ENCODE measurements at places on chromosomes 3 and 15.

DNA sequence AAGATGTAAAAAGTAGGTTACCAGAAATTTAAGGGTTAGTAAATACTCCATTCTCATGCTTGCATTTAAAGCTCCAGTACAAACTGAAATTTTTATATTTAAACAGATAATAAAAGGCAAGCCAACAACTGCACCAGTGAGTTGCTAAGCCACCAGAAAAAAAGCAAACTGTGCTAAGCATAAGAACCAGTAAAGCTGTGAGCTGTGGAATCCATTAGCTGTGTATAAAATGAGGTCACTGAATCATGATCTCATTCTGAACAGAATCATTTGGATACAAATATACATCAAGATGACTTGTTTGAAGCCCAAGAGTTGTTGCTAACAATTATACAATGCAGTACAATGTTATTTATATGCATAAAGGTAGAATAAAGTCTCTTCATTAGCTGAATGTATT is 1312.2 kb downstream of the SI start:
- no peak for DNase-seq

DNA sequence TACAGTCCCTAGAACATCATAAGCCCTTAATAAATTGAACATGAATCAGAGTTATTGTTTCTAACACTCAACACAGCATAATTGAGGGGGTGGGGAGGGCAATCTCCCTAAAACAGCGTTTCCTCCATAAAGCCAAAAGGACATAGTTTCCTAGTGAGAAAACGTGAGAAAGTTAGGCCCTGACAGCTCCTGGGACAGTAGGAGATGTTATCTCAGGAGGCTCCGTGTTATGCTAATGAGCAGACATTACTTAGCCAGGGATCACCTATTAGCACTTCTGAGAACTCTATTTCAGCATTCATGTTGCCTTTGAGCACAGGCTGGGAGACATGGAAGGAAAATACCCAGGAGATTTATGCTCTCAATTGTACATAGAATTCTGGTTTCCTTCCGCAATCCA is 229.1 kb upstream of the ADAMTS9 start:
- no peak for DNase-seq

- DNase-seq, result no peak
These were observed 96.1 kb upstream of the RASGRP1 start for GRCh38 chr15:38660738-38661137.

DNA sequence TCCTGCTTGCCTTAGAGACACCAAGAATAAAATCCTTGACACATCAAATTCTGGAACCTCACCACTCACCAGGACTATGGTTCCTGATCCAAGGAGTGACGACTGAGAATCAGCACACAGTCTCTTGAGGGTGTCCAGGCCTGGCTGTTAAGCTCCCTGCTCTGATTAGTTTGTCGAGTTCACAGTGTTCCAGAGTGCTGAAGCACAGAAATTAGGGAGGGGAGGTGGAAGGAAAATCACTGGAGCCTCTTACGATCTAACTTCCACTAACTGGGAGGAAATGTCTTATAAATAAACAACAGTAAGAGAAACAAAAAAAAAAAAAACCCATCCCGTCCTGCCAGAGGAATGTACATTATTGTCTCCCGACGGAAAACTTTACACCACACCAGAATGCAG is 330.2 kb downstream of the TIGIT start:
- no peak for DNase-seq

DNA sequence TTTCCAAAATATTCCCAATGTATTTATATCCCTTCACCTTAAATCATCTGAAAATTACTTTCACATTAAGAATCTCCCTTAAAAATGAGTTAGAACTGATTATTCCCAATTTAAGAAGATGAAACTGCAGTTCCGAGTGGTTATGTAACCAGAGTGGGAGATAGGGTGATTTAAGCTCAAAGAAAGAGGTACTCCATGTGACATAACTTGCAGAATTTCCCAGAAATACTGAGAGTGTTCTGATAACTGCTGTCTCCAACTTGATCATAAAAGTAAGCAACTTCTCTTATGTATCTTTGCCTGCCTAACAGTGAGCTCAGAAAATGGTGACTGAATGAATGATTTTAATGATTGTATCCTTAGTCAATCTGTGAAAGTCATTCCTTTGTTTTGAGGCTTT is 32.3 kb downstream of the ARRDC4 start:
- no peak for DNase-seq

- DNase-seq, result no peak
These were observed 57.2 kb upstream of the USP3 start for GRCh38 chr15:63447017-63447676.

DNA sequence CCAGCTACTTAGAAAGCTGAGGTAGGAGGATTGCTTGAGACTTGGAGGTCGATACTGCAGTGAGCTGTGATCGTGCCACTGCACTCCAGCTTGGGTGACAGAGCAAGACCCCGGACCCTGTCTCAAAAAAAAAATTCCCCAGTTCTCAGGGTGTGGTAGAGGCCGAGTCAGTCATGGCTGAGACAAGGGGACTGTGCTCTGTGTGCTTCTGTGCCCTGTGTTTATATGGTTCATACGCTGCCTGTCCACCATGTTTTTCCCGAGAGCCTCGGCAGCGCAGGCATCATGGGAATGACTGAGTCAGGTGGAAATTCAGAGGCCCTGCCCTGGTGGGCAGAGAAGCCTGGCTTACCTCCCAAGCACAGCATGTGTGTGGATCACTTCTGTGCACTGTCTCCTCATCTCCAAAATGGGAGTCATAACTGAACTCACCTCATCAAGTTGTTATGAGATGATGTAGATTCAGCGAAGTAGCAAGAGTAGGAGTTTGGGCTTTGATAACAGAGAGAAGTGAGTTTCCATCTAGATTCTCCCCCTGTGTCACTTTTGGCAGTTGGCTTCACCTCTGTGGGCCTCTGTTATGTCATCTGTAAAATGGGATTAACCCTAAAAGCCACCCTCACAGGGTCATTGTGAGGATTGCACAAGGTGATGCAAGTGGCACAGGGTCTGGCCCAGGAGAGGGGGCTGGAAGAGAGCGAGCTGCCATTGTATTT is 56.9 kb downstream of the FLNB start:
- no peak for DNase-seq
